ENCODE measurements at places on chromosomes 1 and 21. TPM values are rescaled to one million over a fixed set of nuclear protein-coding genes. Genes with fewer than 3 reads are reported as not detected.

DNA sequence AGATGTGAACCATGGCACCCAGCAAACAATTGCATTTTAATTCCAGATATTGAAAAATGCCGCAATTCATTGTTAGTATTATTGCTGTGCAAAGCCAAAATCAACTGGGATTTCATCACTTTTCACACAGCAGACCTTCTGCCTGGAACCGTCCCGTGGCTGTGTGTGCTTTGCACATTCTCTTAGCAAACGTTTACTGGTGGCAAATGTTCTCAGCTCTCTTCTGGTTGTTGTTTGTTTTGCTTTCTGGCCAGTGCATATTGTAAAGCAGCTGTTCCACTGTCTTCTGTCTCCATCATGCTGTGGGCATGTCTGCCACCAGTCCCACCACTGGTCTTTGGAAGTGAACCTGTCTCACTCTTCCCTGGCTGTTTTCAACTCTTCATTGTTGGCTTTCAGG, 19.8 kb upstream of the TTLL10 start:
- no peak overlapping the region for H3K27ac ChIP-seq
- peaks cover 6% of the 10 kb centered on the region for H3K4me1 ChIP-seq
- DNase-seq: no peak
- H3K36me3 ChIP-seq: no peaks in the 10 kb centered on the region
- no peak overlapping the region for H3K4me3 ChIP-seq
- H3K27me3 ChIP-seq: no peaks in the 10 kb centered on the region

CD244 gene
- total RNA-seq: not detected

GRCh38 chr1:66383168-66383567, 150.8 kb upstream of the SGIP1 start:
- no peak for DNase-seq
- H3K27me3 ChIP-seq: no peaks in the 10 kb centered on the region
- no peak overlapping the region for H3K4me3 ChIP-seq

DNA sequence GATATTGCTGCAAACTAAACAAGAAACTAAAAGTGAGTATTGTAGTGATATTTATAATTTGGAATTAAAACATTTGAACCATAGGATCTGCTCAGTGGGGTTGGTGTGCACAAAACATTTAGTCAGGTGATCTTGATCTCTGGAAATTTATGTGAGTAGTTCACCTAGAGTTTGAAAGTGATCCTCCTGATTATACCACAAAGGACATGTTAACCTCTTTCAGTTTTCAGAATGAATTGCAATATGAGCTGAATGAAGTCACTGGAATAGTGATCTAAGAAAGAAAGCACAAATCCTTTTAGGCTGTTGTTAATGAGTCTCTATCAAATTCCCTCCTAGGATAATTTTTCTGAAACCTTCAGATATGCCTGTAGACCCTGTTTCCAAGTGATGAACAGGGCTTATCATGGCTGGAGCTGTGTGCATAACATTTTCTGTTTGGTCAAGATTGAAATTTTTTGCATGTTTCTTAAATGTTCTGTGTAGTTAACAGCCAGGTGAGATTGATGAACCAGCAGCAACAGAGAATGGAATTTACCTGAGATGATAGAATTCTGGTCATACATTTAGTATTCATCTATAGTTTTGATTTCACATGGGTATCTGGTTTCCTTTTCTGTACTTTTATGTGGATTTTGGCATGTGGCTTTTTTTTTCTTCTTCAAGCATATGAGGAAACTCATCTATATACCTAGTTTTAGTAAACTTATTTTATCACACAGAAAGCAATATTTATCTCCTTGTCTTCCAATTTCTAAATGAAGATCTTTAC, 25.5 kb downstream of the CDC14A start:
- H3K27me3 ChIP-seq: no peaks in the 10 kb centered on the region
- no peaks in the 10 kb centered on the region for H3K36me3 ChIP-seq
- no peak overlapping the region for H3K27ac ChIP-seq
- no peaks in the 10 kb centered on the region for H3K4me1 ChIP-seq

Data from SJCRH30 (cell line).